ENCODE measurements at places on chromosomes 6 and 20.
A peak's percentile ranks its signal among the peaks of the same experiment; 100 is the strongest.

- DNase-seq: no peak
Observed at GRCh38 chr6:64012351-64013001, 376.9 kb downstream of the PHF3 start.

GRCh38 chr6:64996301-64996700, 710.7 kb downstream of the EYS start:
- no peak for DNase-seq

DNA sequence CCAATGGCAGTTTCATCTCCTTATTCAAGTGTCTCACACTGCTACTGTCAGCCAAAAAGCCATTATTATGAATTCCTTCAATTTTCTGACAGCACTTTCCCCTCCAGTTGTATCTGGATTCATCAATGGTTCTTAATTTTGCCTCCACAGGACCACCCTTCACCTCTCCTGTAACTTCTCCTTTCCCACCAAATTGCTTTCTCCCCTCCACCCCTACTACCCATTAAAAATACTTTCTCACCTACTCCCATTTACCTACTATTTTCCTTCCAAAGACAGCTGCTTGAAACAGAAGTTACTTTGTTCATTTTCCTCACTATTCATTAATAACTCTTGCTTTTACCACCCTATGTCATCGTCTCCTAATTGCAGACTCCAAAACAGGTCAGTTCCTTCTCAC, 29.8 kb downstream of the DEK start:
- DNase-seq: no peak

DNA sequence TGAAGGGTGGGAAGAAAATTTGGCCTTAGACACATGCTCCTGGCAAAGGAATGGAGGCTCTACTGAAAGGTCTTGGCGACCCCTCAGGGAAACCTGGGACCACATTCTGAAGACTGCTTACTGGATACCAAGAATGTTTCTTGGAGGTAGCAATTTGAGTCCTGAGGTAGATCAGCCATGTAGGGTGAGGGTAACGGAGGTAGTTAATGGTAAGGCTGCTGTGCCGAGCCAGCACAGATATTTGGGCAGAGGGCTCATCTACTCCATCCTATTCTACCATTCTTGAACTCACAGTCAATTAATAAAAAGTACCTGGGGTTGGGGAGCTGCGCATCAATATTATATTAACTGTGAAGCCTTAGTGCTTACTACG, 401 bp upstream of the PHF3 start:
- no peak for DNase-seq

- no peak for DNase-seq
Observed at GRCh38 chr20:1322511-1323245, 6.3 kb downstream of the SDCBP2 start.

- peak; percentile 63 for DNase-seq
Observed at GRCh38 chr20:4151991-4152695, 136.8 kb upstream of the RNF24 start.

DNA sequence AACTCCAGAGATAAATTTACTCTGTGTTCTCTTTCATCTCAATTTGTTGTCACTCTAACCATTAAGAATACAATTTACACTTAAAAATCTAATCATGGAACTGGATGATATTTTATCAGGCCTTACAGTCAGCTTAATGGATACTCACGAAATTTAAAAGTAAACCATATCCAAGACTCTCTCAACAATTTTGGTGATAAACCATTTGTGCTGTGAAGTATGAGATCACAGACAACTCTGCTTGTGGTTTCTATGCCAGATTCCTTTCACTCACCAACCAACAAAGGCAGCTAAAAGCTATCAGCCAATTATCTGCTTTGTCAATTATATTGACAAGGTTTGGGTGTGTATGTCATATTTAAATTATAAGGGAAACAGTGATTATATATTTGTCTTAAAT, 155.8 kb downstream of the TRDN start:
- DNase-seq: no peak

- no peak for DNase-seq
Observed at GRCh38 chr6:25053875-25054371, 118.2 kb upstream of the RIPOR2 start.

DNA sequence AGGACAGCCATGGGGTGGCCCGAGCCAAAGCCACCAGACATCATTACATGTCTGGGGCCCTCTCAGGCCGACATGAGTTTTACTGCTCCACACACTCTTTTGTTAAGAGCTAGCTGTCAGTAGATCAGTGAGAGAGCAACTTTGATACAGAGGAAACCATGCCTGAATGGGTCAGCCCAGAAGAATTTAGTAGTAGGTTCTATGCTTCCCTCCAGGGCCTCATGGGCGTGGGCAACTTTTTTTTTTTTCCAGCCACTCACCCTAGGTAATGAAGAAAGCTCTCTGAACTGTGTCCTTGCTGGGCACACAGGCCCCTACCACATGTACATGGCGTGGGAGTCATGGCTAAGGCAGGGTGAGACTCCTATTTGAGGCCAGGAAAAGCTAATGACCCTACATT, 38.8 kb downstream of the HLA-F start:
- DNase-seq: no peak

DNA sequence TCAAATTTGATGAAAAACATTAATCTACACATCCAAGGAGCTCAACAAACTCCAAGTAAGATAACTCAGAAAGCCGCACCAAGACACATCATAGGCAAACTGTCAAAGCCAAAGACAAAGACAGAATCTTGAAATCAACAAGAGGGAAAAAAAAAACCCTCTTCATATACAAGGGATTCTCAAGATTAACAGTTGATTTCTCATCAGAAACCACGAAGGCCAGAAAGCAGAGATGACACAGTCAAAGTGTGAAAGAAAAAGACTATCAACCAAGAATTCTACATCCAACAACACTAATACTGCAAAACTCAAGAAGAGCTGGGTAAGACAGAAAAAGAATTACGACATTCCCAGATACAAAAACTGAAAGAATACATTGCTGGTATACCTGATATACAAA, 73.8 kb downstream of the CDK19 start:
- no peak for DNase-seq

DNA sequence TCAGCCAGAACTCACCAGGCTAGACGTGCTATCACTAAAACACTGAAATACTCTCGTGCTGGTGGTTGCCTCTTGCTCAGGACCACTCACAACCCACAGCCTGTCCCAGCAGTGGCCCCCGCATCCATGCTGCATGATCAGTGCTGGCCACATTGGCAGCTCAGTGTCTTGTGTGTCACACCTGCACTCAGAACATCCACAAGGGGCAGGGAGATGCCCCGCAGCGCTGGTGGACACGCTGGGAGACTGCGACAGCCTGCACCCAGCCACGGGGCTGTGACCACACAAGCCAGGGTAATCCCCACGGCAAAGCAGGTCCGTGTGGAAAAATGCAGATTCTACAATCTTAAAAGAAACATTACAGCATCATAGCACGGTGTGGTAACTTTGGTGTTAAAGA, 23.9 kb upstream of the APMAP start:
- no peak for DNase-seq

GRCh38 chr6:13217206-13217905, 111.0 kb downstream of the TBC1D7 start:
- no peak for DNase-seq

- peak; percentile 22 for DNase-seq
Observed at GRCh38 chr6:15800841-15801617, 138.2 kb upstream of the DTNBP1 start.

DNA sequence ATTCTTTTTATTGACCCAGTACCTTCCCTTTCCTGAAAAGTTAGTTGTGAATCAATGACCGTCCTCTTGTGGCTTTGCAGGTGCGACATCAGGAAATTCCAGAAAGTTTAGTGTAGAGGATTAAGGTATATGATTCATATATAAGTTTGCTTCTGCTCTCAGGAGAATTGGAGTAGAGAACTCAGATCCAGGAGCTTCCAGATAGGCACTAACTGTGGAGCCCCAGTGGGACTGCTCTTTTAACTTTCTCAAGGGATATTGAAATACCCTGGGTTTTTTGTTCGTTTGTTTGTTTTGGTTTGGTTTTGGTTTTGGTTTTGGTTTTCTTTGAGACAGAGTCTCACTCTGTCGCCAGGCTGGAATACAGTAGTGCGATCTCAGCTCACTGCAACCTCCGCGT, 9.5 kb downstream of the TAAR2 start:
- no peak for DNase-seq

- peak; percentile 6 for DNase-seq
Observed at GRCh38 chr6:63305277-63305676, 14.5 kb downstream of the LGSN start.

DNA sequence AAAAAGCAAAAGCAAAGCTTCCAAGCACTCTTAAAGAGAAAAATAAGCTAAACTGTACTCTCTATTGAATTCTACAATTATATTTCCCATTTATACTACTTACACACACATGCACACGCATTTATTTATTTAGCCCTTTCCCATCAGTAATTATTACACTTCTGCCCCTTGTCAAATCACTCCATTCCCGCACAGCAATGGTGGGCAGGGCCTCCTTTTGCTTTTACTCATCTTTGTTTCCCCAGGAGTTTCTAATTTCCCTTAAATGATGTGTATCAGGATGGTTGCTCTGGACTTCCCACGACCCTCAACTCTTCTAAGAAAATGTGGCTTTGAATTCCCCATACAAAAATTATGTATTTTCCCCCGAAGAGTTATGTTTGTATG, 19.9 kb downstream of the PXT1 start:
- DNase-seq: no peak

- DNase-seq: no peak
Observed at GRCh38 chr6:119602215-119603178, 252.9 kb upstream of the MAN1A1 start.

DNA sequence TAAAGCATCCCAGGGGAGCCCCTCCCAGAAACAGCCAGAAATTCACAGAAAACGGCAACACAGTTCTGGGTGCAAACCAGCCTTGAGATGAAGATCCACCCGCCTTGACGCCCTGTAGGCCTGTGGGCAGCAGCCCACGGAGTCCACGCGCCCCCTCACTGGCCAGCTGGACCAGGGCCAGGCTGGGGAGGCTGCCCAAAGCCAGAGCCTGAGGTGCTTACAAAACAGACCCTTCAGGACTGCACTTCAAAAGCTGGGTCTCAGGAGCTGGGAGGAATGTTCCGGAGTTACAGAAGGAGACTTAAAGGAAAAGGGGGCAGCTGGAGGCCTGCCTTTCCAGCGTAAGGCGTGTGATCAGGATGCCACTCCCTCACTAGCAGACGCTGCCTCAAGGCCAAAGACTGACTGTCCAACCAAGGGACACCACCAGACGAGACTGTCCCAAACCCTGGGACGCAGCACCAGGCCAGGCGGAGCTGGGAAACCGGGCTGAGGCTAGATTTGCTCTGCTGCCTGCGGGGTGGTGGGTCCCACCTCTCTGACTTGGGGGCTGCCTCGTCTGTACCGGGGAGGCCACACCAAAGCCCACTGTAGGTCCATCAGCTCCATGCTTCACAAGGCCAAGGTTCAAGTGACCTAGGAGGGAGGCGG, 48.1 kb downstream of the RRBP1 start:
- DNase-seq: no peak

All from epithelial cell of proximal tubule (primary cell).